8988T (cell line): ENCODE measurements at places on chromosomes 7 and 10.

DNA sequence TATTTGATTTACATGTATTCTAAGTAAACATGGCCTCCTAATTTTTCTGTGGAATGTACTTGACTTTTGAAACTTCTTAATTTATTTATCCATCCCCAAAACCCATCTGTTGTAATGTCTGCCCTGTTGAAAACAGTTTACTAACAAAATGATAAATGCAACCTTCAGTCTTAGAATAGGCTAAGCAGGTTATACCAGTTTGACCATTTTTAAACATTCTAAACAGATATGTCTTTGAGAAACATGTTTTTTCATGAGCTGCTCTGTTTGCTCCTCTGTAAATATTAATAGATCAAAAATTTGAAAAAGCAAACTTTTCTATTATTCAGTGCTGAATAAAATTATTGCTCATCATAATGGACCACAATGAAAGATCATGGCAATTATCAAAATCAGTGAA lies 33.4 kb upstream of the NRBF2 start:
- no peak for DNase-seq

DNA sequence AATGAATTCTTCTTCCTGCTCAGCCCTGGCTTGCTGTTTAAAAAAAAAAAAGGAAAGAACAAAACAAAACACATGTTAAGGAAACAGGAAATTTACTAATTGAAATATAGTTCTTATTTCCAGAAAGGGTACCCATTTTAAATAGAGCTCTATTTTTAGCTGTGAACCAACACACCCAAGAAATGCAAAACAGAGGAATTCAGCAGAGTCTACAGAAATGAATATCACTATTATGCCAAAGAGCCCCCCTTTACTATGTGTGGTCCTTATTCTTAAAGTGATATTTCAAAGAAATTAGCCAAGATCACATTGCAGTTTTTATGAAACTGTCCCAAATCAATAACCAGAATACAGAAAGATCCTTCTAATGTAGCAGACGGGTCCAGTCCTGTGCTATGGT lies 53.7 kb downstream of the CCDC6 start:
- no peak for DNase-seq

GRCh38 chr10:44986670-44987069 lies 8.1 kb upstream of the DEPP1 start:
- DNase-seq, result no peak

GRCh38 chr7:64873155-64873500 lies 29.9 kb upstream of the ZNF273 start:
- no peak for DNase-seq

DNA sequence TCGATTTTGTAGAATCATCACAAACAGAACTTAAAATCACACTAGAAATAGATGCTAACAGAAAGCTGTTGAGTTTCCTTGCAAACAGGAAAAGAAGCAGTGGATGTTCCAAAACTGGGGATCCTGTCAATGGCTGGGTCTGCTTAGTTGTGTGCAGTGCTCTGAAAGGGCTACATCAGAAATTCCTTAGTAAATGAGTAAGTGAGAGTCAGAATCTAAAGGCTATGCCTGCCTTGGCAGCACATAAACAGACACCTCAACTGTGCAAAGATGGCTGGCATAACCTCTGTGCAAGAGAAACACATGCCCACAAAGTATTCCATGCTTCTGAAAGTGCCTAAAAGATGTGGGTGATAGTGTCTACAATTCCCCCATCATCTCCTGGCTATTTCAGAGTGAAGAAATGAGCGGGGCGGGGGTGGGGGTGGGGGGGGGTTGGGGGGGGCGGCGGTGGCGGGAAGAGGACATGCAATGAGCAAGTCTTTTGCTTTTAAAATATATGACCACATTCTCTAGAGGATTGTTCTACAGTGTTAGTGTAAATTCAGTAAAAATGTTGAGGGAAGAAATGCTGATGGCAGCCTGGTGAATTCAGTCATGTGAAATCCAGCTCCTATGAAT lies 138.1 kb upstream of the LAMB4 start:
- DNase-seq, result no peak

DNA sequence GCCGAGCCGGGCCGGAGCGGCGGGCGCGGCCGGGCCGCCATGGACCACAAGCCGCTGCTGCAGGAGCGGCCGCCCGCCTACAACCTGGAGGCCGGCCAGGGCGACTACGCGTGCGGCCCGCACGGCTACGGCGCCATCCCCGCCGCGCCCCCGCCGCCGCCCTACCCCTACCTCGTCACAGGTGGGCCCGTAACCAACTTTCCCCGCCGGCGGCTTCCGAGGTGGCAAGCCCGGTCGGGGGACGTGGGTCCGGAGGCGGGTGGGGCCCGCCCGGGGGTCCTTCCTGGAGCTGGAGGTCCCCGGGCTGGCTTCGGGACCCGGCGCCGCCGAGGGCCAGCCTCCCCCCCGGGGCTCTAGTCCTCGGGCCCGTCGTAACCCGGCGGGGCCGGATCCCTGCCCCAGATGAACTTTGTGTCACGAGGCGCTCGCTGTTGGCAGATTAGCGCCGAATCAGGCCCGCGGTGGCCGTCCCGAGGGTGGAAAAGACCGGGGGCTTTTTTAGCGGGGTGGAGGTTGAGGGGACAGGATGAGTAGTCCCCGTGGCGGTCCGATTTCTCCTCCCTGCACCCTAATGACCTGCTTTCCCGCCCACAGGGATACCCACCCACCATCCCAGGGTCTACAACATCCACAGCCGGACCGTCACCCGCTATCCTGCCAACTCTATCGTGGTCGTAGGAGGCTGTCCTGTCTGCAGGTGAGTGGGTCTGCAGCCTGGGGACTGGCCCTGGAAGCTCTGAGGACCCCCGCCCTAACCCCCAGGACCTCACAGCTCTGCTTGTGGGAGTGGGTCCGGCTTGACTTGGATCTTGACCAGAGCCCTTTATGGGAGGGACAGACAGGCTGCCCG lies 496 bp downstream of the BRI3 start:
- DNase-seq, result no peak
